ENCODE measurements at places on chromosomes 13 and 19.

GRCh38 chr19:51026554-51026831 lies at the start of gene KLK11:
KLK11 (minus strand) TSS chr19:51026616; CDS start chr19:51025631, 985 bp downstream.
- DNase-seq, result no peak

DNA sequence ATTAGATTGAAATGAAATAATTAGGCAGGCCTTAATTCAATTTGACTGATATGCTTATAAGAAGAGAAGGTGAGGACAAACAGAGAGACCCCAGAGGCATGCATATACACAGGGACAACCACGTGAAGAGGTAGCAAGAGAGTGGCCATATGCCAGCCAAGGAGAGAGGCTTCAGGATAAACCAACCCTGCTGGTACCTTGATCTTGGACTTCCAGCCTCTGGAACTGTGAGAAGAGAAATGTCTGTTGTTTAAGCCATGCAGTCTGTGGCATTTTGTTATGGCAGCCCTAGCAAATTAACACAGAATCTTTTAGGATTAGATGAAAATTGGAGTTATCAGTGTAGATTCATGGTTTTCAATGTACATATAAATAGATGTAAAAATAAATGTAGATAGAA lies 120.1 kb downstream of the KCTD15 start:
- no peak for DNase-seq

DNA sequence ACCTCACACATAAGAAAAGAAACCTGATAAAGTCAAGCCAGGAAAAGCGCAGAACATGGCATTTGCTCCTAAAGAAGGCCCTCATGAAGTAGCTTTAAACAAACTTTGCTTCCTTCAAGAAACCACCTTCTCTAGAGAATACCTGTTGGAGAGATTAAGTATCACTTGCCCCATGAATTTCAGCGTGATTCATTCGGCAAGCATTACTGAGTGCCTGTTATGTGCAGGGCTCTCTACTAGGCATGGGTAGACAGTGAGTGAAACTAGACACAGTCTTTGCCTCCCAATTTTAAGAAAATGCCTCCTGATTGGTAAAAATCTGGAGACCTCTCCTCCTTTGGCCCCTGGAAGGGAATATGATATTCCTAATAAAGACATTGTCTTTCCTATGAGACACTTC lies 475.8 kb upstream of the NBEA start:
- no peak for DNase-seq

- peak; percentile 54 for DNase-seq
These were observed 23.8 kb downstream of the GJA3 start for GRCh38 chr13:20136781-20137703.

DNA sequence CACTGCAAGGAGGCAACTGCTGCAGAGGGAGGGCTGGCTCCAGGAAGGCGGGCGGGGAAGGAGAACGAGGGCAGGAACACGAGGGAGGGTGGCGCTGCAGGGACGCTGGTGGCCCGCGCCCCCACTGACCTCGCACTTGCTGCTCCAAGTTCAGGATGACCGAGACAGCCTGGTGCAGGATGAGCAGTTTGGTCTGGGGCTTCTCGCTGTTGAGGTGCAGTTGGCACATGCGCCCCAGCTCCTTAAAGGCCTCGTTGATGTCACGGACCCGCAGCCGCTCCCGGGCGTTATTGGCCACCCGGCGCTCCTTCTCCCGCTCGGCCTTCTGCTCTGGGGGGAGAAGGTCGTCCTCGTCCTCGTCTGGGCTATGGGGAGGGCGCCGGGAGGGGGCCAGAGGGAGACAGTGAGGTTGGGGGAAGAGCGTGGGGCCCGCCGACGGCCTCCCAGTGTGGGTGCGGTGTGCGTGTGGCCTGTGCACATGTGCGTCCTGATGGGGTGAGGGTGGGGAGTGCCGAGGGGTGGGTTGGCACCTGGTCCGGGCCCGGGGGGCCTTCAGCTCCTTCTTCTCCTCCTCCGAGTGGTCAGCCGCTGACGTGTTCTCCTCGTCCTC lies 10.0 kb upstream of the UQCR11 start:
- no peak for DNase-seq

GRCh38 chr19:44848036-44848811 lies 2.1 kb downstream of the NECTIN2 start:
- DNase-seq, result no peak

DNA sequence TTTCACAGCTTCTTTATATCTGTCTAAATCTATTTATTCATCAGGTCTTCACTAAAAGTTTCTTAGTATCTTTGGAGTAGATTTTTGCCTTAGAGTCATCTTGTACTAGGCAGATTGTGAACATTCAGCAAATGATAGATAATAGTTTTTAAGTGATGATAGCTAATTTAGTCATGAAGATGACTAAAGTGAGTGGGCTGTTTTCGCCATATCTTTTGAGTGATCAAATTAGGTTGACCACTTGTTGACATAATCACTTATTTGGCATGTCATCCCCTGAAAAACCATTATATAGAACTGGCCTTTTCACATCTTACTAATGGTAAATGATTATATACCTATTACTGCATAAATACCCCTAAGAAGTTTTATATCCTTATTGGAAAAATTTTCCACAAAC lies 999.2 kb downstream of the PCDH17 start:
- no peak for DNase-seq

DNA sequence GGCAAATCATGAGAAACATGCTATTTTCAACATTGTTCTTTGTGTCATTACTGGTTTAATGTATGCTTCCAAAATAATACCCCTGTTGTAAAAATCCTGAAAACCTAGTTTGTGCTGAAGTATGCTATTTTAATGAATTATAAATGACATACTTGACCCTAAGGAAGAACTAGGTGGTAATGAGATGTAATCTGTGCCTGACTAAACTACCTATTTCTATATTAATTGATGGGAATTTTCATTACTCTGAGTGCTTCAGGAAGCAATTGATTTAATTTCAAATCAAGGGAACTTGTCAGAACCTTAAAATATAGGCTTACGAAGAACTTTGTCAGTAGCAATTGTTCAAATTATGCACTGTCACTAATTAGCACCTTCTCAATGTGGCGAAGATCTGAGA lies 1005.6 kb upstream of the SLC10A2 start:
- DNase-seq, result no peak

GRCh38 chr13:33798023-33798422 lies 19.9 kb upstream of the RFC3 start:
- DNase-seq, result no peak

GRCh38 chr19:39997638-39998216 lies 867 bp downstream of the ZNF546 start:
- DNase-seq, result no peak

- no peak for DNase-seq
These were observed 16.2 kb upstream of the TSC22D1 start for GRCh38 chr13:44592216-44592847.

DNA sequence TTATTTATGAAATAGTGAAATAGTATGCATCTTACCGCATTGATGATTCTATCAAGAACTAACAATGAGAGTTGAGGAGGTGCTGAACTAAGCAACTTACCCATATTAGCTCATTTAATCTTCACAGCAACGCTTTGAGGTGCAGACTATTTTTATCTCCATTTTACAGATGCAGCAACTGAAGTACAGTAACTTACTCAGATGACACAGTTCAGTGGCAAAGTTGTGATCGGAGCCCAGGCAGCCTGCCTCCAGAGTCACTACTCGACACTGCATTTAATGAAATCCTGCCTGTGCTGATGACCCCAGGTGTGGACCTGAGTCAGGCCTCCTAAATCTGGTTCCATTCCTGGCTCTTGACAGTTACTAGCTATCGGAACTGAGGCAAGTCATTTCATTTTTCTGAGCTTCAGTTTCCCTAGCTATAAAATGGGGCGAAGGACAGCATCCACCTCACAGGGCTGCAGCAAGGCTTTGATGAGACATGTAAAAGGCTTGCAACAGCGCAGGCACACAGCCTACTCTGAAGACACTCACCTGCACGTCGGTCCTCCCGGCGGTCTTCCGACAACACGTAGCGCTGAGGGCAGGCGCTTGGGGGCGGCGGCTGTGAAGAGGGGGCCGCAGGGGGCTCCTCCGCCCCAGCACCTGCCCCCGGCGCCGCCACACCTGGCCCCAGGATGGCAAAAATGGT lies 1.5 kb downstream of the MYPOP start:
- no peak for DNase-seq

- DNase-seq, result no peak
These were observed 43.2 kb downstream of the CCNA1 start for GRCh38 chr13:36475468-36475867.

- peak; percentile 25 for DNase-seq
These were observed at the start of gene EDNRB for GRCh38 chr13:77918391-77919245. EDNRB (minus strand) TSS chr13:77918831; CDS start chr13:77918573, 258 bp downstream.

GRCh38 chr19:18750295-18750970 lies 40.7 kb downstream of the COMP start:
- no peak for DNase-seq

- no peak for DNase-seq
These were observed 666 bp downstream of the POMP start for GRCh38 chr13:28659621-28659970.

- DNase-seq, result no peak
These were observed 21.7 kb upstream of the MAB21L1 start for GRCh38 chr13:35498231-35498630.
